Putamen (tissue), 1 donor: ENCODE measurements at places on chromosomes 2 and 18.
A peak's percentile ranks its signal among the peaks of the same experiment; 100 is the strongest.

DNA sequence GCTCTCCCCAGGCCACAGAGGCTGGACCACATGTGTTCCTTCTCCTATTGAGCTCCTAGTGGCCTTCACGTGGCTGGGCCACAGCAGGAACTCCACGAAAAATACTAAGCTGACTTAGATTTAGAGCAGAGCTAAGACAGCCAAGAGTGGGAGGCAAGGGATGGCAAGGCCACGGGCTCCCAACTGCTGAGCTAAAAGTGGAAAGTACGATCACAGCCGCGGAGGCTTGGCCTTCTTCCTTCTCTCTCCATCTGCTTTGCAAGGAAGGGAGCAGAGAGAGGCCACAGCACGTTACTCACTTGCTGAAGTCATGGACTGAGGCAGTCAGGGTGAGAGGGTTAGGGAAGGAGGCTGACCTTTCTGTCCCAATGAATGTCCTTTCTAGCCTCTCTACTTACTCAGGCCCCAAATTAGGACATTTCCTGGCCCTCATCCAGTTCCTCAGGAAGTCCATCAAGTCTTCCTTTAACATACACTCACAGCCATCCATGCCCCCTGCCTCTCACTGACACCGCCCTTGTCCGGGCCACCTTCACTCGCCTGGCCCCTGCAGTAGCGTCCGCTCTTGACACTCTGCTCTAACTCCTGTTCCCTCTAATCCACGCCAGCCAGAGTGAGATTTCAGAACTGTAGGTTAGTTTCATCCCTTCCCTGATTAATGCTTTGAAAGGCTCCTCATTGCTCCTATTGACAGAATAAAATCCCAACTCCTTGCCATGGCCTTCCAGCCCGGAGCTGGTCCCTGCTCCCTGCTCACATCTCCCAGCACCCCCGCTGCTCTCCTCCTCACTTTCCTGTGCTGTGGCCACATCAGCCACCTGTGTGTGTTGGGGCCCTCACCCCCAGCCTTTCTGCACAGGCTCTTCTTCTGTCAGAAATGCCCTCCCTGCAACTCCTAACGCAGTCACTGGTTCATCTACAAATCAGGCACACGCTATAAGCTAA is 204.2 kb downstream of the CYP26B1 start:
- DNase-seq = no peak

GRCh38 chr2:178271629-178272333 is 77.5 kb downstream of the OSBPL6 start:
- no peak for DNase-seq

GRCh38 chr2:67625690-67626475 is 228.8 kb downstream of the ETAA1 start:
- DNase-seq = no peak

DNA sequence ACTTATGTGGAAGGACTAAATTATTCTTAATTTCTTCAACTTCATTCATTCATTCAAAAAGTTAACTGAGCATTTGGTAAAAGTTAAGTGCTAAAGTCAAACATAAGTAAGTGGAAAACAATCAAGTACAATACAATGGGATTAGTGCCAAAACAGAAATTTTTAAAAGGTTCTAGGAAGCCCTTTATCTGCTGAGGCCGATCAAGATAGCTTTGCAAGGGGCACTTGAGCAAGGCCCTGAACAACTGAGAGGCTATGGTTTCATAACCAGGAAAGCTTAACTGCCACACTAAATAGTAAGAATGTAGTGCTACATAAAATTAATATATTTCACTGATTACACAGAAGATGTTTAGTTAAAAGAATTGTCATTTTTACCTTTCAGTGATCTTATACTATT is 76.5 kb downstream of the NOL10 start:
- DNase-seq = no peak

GRCh38 chr2:196268538-196269338 is 97.4 kb upstream of the STK17B start:
- no peak for DNase-seq

DNA sequence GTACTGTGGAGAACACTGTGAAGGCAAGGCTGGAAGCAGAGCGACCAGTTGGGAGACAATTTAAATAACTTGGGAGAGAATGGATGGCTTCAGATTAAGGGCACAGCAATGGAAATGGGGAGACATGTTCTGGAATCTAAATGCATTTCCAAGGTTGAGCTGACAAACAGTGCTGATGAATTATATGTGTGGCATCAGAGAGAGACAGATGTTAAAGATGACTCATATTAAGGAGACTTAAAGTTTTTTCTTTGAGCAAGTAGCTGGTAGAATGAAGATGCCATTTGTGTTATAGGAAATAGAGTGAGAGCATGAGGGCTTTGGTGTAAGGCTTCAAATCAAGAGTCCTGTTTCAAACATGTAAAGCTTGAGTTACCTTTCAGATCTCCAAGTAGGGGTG is 441.8 kb downstream of the SETBP1 start:
- DNase-seq = no peak

DNA sequence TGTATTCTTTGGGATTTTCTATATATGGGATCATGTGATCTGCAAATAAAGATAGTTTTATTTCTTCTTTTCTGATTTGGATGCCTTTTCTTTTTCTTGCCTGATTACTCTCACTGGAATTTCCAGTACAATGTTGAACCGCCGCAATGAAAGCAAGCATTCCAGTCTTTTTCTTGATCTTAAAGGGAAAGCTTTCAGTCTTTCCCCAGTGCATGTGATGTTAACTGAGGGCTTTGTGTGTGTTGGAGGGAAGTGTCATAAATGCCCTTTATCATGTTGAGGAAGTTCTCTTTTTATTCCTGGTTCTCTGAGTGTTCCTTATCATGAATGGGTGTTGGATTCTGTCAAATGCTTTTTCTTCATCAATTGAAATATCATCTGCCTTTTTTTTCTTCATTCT is 16.9 kb upstream of the CYBRD1 start:
- DNase-seq = no peak

DNA sequence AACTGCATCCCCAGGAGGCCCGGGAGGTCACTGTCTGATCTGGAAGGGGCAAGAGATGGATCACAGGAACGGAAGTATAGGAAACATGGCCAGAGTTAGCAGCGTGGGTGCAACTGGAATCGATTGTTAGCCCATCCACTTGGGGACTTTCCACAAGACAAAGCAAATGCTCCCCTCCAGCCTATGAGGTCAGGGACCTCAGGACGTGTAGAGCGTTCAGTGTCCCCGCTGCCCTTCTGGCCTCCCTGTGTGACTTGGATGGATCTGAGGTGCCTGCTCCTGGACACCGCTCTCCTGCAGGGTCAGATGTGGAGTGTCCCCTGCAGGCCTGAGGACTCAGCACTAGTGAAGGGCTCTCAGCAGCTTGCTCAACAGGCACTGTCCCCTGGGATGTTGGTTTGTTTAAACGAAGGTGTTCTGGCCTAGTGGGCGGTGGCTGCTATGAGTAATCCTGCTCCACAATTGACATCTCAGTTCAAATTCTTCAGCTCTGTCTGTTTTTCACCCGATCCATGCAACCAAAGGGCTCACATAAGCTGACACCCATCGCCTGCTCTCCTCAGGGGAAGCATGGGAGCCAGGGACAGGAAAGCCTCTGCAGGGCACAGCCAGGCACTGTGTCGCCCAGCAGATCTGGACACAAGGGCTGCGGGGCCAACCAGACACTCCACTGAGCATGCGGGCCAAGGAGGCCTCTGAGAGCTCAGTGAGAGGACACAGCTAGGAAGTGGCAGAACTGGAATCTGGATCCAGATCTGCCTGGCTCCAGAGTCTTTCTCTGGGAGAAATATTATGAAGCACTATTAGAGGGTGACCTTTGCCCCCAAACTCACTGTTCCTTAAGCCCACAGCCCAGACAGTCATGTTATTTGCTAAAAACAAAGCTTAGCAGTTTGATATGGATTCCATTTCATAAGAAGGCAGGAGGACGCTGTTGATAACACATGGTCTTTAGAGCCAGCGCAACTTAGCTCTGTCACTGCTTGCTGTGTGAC is 78.5 kb downstream of the RHOB start:
- no peak for DNase-seq

GRCh38 chr2:147646818-147647468 is 197.9 kb upstream of the ACVR2A start:
- no peak for DNase-seq

GRCh38 chr2:168371273-168372019 is 84.6 kb upstream of the CERS6 start:
- DNase-seq = no peak

GRCh38 chr2:67777010-67777409 is 285.8 kb downstream of the C1D start:
- DNase-seq = no peak

GRCh38 chr2:219266886-219267285 is 12.3 kb upstream of the DNAJB2 start:
- DNase-seq = no peak

GRCh38 chr2:121649596-121650314 is 493 bp upstream of the CLASP1 start:
- DNase-seq = peak; percentile 98

GRCh38 chr2:63999049-63999448 is 20.2 kb downstream of the VPS54 start:
- no peak for DNase-seq

- no peak for DNase-seq
These were observed 131.1 kb downstream of the HNMT start for GRCh38 chr2:138095336-138095735.

DNA sequence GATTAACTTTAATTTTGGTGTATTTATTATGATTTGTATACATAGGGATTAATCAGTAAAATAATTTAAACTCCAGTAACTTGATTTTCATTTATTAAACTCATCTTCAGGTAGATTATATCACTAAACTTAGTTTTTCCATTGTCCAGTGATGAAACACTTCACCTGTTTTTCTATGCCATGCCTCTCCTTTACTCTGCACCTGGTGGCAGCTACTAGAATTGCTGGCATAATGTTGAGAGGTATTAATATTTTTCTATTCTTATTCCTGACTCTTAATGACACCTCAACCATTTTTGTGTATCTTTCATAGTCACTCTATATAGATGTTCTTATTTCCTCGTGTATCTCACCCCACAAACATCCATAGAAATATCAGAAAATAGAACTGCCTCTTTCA is 940.3 kb upstream of the CRIM1 start:
- DNase-seq = no peak

DNA sequence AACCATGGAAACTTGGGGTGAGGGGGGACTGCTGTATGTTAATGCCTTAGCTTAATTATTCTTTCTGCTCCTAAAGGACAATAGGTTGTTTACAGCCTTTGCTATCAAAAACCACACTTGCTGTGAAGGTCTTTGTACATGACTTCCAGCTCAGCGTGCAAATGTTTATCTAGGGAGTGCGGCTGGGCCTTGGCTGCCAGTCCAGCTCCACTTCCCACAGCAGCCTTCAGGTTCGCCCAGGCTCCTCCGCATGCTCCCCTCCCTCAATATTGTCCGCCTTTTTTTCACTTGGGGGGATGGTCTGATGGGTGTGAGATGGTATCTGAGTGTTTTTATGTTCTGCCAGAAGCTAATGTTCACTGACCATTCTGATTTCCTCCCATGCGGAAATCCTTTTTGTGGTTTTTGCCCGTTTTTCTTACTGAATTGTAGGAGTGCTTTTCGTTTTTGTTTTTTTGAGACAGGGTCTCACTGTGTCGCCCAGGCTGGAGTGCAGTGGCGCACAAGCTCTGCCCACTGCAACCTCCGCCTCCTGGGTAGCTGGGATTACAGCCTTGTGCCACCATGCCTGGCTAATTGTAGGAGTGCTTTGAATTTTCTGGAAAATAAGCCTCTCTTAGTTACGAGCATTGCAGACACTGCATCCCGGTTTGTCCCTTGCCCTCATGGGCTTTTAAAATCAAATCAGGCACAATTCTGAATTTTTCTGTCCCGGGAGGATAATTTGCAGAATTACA is 28.8 kb downstream of the SH3BP4 start:
- no peak for DNase-seq

DNA sequence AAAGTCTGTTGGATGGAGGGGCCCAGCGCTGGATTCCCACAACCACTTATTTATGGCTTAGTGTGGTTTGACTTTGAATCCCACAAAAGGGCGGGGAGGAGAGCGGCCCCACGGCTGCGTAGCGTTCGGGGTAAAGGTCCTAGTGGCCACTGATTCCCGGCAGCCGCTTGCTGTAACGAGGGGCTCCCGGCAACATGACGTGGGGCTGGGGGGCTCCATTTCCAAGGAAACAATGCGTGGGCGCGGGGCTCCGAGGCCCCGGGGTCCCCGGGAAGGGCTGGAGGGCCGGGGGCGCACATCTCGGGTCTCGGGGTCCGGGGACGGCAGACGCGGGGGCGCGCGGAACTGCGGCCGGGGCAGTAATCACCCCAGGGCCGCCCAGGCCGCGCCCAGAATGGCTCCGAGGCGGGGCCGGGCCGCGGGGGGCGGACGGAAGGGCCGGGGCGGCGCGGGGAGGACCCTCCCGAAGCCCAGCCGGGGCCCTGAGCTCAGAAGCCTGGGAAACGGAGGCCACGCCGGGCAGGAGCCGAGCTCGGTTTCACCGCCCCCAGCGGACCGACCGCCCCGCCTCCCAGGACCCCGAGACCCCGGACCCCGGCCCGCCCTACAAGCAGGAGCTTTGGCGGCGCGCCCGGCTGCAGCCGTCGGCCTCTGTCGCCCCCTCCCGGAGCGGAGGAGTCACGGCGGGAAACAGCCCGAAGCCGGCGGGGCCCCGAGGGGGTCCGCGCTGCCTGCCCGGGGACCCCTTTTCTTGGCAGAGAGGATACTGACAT is 11.9 kb upstream of the MLPH start:
- peak; percentile 63 for DNase-seq

DNA sequence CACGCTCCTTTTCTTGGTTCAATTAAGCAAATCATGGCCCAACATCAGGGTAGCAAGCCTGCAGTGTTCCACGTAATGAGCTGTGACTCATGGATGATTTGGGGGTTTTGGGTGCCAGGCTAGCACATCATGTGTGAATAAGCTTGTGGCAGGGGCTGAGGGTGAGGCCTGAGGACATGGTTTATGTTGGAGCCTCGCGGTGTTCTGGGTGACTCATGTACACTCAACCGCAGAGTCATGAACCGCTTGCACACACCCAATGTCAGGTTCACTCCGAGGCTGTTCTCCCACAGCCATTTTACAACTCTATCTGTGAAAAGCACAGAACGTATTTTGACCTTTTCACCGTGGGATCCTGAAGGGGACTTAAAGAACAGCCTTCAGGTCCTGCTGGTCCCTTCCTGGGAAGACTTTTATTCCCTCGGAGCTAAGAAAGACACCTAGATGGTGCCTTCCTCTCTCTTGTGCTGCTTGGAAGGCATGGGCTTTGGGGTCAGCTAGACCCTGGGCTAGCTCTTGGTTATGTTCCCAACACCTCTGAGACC is 139.9 kb upstream of the ZEB2 start:
- DNase-seq = no peak

GRCh38 chr2:69704446-69704845 is 37.5 kb upstream of the ANXA4 start:
- DNase-seq = no peak

DNA sequence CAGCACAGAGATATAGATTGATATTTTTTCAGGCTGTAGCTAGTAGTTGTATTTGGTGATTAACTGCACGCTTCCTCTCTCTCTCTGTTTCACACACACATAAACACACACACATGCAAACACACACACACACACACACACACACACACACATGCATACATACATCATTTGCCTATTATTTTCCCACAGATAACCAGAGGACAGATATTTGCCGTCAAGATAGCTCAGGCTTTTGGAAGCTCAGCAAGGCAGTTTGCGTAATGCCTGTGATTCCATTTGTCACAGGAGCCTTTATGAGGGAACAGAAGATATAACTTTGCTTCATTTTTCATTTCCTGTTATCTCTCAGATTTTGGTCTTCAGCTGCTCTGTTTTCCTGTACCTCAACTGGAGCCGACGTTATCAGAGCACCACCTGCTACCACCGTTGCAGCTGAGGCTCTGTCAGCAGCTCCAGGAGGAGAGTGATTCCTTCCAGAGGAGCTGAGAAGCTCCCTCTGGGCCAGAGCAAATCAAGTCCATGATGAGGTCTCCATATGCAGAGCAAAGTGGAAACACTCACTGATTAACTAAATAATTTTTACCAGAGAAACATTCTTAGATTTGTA is 341.9 kb upstream of the PIK3C3 start:
- no peak for DNase-seq
